ENCODE measurements at places on chromosomes 3 and 15. TPM values are rescaled to one million over a fixed set of nuclear protein-coding genes. Genes with fewer than 3 reads are reported as not detected.

GRCh38 chr3:1191026-1191425 lies 98.2 kb downstream of the CNTN6 start:
- no peak for ATAC-seq

GRCh38 chr15:76062286-76062685 lies 2.5 kb downstream of the TMEM266 start:
- no peak for ATAC-seq

DNA sequence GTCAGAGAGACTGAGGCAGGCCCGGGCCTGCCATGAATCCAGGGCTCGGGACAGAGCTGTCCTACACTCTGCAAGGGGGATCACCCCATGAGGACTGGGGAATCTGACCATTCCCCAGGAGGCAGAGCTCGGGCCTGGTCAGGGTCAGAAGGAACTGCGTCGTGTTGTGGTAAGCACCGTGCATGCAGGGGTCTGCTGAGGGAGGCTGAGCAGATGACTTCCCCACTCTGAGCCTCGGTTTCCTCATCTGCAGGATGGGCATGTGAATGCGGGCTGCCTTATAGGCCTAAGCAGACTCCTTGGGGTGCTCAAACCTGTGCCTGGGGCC lies 61.6 kb upstream of the IQSEC1 start:
- ATAC-seq = no peak

GRCh38 chr3:7000501-7000900 lies 139.6 kb downstream of the GRM7 start:
- ATAC-seq = no peak

DNA sequence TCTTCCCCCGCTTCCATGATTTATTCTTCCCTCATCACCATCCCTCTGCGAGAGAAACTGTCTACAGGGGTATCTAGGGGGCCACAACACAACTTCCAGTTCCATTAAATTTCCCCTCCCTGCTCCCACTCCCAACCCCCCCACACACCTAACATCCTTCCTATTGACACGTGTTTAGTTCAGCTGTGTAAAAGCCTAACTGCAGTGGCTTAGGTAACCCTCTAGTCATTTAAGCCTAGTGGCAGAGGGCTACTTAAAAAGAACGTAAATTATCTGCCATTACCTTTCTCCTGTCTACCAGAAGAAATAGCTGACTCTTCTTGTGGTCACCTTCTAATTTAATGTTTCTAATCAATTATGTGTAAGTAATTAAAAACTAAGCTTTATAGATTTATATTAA lies 56.3 kb downstream of the ZNF148 start:
- no peak for ATAC-seq

THRB gene
- not detected for total RNA-seq

DAZL gene
- total RNA-seq = 0.13 TPM

STXBP5L gene
- total RNA-seq = not detected

Data from activated T-helper 17 cell treated with anti-CD3 and anti-CD28 coated beads, Interleukin-2, amount 50 U/mL, for 72 hours (primary cell).